GM13977 (cell line): ENCODE measurements at places on chromosomes 11 and 22.

- DNase-seq = no peak
Observed at GRCh38 chr22:50683994-50684371, 11.4 kb downstream of the SHANK3 start.

DNA sequence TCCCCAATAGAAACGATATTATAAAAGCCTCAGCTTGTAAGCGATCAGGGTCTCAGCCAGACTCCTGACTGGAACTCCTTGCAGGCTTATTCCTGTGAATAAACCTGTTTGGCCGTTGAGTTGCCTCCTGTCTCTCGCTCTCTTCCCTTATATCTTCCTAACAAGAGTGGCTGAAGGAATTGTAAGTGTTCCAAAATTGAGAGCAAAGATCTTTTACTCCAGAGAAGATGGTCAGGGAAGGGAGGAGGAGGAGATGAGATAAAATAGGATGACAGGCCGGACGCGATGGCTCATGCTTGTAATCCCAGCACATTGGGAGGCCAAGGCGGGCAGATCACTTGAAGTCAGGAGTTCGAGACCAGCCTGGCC, 1.2 kb upstream of the SLC37A4 start:
- no peak for DNase-seq

DNA sequence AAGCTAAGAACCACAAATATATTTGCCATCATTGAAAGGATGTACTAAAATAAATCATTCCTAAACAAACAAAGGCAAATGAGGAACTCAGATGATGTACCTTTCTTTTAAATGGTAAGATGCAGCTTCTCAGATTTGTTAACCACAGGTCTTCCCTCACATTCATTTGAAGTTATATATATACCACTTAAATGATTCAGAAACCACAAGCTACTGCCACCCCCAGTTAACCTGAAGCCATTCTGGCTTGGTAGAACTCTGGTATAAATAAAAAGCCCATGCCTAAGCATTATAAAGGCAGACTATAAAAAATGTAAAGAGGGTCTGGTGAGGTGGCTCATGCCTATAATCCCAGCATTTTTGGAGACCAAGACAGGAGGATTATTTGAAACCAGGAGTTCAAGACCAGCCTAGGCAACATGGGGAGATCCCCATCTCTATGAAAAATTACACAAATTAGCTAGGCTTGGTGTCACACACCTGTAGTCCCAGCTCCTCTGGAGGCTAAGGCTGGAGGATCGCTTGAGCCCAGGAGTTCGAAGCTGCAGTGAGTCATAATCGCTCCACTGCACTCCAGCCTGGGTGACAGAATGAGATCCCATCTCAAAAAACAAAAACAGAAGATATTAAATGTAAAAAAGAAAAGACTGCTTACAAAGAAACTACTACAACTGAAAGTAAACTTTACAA, 1185.3 kb downstream of the JRKL start:
- DNase-seq = no peak

DNA sequence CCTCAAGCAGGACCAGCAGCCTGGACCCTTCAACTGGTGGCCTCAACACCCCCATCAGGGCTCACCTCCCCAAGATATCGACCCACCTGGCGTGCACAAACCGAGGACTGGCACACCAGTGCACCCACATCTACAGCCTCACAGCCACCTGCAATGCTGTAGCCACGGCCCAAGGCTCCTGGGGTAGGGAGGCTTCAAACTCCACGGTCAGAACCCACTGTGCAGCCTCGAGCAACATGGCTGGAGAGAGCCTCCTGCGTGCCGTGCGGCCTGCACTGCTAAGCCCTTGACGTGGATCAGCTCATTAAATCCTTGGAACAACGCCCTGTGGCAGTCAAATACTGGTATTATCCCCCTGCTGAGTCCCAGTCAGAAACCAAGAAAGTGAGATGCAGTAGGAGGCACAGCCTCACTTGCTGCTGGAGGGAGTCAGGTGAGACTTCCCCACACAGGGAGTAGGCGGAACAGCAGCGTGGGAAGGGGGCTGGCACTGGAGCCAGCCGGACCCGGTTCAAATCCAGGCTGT, 4.6 kb downstream of the CARD10 start:
- no peak for DNase-seq

GRCh38 chr11:134604886-134605285, 192.8 kb upstream of the B3GAT1 start:
- no peak for DNase-seq
